ENCODE measurements at places on chromosomes 16 and 17.

DNA sequence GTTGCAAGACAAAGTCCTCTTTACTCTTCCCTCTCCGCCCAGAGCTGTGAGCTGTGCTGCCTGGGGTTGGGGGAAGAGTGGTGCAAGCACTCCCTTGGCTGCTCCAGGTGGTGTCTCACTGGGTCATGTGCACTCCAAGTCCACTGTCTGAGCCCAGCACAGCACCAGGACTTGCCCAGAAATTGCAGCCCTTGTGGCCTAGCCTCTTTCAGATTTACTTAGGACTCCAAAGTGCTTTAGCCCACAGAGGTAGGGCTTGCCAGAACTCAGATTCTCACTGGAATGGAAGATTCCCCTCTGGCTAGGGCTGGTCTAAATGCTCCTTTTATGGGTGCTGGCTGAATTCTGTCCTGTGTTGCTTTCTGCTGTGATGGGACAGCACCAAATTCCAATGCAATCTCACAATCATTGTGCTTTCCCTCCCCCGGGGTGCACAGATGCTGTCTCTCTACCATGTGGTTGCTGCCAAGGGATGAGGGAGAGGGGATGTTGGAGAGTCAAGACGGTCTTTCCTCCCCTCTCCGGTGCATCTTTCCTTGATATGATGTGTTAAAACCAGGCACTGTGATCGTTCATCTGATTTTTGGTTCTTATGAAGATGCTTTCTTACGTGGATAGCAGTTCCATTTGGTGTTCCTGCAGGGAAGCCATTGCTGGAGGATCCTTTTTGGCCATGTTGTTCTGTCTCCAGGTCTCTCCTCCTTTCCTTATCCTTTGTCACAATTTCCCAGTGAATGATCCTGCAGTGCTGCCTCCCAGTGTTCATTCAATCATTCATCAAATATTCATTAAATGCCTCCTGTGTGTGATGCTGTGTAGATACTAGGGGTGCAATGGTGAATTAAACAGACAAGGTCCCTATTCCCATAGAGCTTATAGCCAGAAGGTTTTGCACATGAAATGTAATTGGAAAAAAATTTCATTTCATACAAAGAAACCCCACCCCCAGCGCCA, 216.3 kb downstream of the SPECC1 start:
- DNase-seq: no peak

DNA sequence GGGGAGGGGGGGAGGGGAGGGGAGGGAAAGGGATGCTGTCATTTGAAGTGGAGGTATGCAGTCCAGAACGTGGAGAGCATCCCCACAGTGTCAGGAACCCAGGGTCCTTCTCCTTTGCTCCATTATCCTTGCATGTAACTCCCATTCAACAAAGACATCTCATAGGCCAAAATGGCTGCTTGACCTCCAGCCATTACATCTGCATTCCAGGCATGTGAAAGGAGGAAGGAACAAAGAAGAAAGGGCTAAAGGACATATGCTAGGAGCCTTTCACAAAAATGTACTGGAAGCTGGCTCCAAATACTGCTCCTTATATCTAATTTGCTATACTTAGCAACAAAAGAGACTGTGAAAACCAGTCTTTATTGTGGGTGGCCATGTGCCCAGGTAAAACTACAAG, 87.0 kb upstream of the CRHR1 start:
- DNase-seq: no peak

DNA sequence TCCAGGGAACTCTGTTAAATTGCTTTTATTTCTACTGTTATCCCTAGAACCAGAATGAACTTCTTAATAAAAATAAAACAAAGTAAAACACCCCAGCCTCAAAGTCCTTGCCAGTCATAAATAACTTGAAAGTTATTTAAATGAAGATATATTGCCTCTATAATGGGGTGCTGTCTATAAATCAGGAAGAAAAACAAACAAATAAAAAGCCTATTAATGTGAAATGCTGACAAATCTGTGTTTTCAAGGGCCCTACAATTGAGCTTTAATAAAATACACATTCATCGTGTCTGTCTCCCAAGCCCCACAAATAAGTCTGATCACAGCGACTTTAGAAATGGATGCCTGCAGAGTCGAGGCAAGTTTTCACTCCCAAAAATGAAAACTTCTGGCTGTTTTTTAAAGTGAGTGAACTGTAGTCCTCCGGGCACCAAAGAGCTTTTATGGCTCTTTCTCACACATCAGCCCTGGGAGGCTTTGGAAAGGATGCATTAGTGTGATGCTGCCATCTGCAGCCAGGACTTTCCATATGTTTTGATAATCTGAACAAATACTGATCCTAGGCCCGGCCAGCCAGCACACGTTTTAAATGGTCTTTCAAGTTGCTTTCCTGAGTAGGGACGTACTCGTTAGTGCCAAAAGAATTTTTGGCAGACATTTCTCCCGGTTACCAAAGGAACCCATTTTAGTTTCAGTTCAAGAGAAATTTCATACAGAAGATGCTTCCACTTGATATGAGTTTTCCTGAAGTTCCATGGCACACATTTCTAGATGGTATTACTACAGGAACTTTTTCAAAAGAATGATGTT, 16.3 kb downstream of the NACA2 start:
- DNase-seq: no peak

GRCh38 chr16:2979669-2980226, 498 bp downstream of the PKMYT1 start:
- no peak for DNase-seq

DNA sequence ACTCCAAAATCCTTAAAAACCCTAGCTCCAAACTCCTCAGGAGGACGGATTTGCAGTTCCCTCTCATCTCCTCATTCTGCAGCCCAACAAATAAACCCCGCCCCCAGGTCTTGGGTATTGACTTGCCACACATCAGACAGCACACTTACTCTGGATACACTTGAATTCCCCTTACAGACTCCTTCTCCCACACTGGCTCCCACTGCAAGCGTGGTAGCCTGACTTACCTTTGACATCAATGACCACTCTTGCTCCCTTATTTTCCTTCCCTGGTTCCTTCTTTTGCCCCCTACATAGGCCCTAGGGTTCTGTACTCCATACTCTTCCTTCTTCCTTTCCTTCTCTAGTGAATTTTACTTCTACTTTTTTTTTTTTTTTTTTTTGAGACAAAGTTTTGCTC, 7.5 kb downstream of the RFFL start:
- DNase-seq: no peak

Measured in lower lobe of right lung (tissue), 2 donors.